ENCODE measurements at places on chromosomes 7 and 10.

DNA sequence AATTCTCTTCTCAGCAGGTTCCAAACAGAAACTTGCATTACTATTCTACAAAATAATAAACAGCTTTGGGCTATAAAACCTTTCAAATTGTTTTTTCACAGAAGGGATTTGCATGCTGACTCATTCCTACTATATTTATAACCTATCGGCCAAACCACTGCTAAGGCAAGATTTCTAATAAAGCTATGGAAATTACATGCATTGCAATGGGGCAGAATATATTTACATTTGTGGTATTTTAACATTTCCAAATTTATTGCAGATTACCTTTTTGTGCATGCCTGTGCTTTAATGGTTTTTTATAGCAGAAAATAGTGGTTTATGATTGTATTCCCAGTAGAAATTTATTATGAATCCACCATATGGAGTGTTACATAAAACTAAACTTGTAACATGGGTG is 69.0 kb upstream of the NPVF start:
- no peak for DNase-seq

- no peak for DNase-seq
Observed at GRCh38 chr10:17841050-17841449, 31.9 kb downstream of the MRC1 start.

DNA sequence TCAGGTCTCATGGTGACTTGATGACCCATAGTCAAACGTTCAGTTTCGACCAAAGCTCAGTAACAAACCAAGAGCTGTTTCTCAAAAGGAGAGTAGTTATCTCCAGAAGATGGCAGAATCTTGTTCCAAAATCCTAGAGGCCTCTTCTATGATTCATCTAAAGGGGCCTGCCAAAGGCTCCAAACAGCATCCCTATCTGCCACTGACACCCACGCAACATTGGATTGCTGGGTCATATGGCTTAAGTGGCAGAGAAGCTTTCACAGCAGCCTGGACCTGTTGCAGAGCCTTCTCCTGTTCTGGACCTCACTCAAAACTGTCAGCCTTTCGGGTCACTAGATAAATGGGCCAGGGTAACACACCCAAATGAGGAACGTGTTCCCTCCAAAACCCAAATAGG is 54.0 kb upstream of the LRRC18 start:
- DNase-seq, result no peak

DNA sequence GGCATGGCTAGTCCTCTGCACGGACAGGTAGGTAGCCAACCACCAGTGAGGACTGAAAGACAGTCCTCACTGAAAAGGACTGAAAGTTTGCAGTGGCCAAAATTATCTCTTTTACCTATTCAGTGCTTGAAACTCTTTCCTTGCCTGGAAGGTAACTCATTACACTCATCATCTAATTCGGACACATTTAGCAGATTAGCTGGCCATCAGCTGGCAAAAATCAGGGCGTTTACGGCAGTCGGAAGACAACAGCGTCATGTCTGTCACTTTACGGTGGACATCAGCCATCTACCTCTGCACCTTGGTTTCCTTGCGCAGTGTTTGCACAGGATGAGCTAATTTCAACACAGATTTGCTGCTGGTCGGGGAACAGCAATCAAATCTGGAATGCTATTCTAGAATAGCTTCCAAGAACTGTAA is 740 bp downstream of the ANXA7 start:
- DNase-seq, result peak; percentile 67

DNA sequence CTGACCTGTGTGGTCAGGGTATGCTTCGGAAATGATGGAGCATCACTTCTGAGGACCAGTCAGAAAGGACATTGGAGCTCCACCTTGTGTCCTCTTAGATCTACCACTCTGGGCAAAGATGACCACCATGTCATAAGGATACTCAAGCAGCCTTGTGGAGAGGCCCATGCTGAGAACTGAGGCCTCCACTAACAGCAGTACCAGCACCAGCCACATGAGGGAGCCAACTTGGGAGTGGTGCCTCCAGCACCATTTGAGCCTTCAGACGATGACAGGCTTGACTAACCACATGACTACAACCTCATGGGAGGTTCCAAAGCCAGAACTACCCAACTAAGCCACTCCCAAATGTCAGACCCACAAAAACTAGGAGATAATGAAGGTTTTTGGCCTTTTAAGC is 116.0 kb downstream of the NPTX2 start:
- peak; percentile 59 for DNase-seq

DNA sequence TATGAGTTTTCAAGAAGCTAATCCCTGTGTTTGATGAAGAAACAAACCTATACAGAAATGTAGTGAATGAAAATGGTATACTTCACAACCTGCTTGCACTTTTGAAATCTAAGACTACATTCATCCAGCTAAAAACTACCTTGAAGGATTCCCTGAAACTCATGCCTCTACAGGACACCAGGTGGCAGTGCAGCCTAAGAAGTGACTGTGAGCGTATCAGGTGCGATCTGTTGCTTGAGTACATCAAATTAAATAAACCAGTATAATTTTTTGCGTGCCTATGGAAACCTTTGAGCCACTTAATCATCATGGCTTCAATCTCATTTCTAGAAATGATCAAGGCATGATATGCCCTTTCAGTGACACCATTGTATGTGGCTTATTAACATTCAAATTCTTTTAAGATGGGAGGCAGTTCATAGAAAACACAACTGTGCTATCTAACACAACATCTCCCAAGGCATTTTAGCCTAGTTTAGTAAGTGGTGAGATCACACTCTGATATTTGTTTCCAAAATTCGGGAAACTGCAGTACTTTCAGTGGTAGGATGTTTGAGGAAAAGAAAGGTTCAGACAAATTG is 57.4 kb downstream of the PPP1R17 start:
- peak; percentile 95 for DNase-seq

DNA sequence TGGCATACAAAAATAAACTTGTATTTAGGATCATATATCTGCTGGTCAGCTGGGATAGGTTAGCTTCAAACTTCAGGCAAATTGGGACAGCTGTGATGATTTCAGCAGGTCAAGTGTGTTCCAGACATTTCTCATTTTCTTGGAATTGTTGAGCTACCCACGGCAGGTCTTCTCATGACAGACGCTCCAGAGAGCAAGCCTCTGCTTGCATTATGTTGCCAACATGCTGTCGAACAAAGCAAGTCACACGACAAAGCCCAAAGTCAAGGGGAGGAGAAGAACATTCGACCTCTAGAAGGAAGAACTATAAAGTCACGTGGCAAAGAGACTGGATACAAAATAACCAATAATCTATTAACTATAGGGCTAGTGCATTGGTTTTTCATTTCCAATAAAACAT is 103.5 kb downstream of the RAB18 start:
- no peak for DNase-seq

DNA sequence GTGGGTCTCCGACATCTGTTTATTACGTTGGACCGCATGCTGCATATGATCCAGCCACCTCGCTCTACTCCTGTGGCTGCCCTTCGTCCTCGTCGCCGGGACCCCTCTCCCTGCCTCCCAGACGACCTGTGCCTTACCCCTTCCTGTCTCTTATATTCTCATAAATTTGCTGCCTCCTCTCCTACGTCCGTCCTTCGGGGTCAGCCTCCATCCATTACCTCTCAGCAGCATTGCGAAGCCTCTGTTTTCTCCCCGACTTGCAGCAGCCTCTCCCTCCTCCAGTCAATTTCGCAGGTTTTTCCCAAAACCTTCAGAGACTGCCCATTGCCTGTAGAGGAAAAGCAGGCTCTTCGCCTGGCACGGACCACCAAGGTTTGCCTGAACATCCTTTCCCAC is 39.4 kb upstream of the LEP start:
- no peak for DNase-seq

DNA sequence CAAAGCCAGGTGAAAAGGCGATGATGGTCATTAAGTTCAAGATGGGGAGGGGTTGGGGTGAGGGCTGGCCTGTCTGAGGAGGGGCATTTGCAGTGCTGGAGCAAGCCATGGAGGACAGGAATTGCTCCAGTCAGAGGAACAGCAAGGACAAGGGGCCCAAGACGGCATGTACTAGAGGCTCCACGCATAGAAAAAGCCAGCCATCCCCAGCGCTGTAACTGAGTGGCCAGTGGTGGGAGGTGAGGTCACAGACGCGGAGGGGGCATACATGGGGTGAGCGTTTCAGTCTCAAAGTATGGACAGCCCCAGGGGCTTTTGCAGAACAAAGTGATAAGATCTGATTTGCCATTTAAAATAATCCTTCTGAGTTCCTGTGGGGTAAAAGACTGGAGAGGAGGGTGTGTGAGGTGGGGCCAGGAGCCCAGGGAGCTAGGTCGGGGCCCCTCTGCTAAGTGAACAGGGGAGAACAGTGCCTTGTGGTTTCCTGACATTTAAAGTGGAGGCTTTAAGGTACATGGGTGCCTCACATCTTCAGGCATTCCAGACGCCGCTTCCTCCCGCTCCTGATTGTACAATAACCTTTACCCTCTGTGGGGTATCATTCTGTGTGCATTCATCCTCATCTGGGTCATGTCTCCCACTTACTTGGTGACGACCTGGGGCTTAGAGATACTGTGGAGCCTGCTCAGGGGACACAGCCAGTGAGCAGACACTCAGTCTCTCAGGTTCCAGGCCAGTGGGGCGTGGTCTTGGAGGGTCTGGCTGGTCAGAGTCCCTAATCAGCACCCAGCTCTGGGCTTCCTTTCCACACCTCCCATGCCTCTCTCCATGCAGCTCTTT is 105.6 kb upstream of the GPR26 start:
- DNase-seq, result no peak

Measured in Kasumi-1 (cell line).